ENCODE measurements at places on chromosomes 1 and 21. TPM values are rescaled to one million over a fixed set of nuclear protein-coding genes. Genes with fewer than 3 reads are reported as not detected.

The LCE2B gene
- not detected for total RNA-seq

The METTL13 gene
- total RNA-seq, result 26.5 TPM

The OR2L3 gene
- total RNA-seq, result not detected

The HP1BP3 gene
- total RNA-seq, result 228 TPM

DNA sequence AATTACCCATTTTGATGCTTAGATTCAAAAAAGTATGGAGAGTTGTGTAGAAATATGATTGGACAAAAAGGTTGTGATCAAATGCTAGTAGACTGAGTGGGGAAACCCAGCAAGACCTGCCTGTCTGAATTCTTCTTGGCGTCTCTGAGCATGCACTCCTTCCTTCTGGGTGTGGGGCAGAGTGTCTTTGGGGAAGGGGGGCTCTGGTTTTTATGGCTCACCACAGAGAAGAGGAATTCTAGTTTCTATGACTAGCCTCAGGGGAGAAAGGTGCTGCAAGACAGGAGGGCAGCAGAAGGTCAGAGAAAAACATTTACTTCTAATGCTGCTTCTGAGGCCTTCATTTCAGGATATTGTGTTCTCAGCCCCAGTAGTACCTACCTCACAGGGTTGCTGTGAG lies 33.9 kb upstream of the PIGC start:
- DNase-seq, result no peak

DNA sequence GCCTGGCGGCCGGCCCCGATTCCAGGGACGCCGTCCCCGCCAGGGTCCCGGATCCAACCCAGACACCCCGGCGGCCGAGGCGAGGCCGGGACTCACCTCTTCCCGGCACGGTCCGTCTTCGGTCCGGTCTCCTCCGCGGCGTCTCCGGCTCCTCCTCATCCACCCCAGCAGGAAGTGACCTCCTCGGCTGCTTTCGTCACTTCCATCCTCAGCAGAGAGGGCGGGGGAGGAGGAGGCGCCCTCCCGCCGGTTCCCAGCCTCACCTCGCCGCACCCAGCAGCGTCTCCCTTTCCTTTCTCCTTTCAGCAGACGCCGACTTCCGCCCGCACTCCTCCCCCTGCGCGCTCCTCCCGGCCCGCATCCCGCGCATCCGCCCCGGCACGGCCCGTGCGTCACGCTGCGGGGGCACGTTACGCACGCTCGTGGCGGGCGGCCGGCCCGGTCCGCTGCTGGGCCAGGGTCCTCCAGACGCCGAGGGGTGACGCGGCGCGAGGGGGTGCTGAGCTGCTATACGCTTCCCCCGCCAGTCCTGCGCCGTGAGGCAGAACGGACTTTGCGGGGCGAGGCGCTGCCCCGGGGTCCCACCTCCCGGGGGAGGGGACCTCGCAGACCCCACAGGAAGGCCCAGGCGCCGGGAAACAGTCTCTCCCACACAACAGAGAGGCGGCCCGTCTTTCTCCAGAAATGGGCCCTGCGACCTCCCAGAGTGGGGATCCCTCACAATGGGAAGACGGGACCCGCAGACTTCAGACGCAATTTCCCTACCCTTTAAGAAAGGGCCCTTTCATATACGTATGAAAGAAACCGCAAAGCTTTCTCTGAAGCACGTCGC lies at the start of gene ETV3:
ETV3 (minus strand) TSS at position 176 of the 832 bp plus-strand sequence. CDS start 2,043 bp downstream, outside the sequence.
- peak; percentile 91 for DNase-seq

DNA sequence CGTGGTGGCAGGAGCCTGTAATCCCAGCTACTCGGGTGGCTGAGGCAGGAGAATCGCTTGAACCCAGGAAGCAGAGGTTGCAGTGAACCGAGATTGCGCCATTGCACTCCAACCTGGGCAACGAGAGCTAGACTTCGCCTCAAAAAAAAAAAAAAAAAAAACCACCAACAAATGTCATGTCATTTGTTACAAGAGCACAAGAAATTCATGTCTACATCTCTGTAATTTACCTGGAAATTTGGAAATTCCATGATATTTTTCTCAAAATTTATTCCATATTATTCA lies 16.5 kb upstream of the VPS45 start:
- DNase-seq, result no peak

DNA sequence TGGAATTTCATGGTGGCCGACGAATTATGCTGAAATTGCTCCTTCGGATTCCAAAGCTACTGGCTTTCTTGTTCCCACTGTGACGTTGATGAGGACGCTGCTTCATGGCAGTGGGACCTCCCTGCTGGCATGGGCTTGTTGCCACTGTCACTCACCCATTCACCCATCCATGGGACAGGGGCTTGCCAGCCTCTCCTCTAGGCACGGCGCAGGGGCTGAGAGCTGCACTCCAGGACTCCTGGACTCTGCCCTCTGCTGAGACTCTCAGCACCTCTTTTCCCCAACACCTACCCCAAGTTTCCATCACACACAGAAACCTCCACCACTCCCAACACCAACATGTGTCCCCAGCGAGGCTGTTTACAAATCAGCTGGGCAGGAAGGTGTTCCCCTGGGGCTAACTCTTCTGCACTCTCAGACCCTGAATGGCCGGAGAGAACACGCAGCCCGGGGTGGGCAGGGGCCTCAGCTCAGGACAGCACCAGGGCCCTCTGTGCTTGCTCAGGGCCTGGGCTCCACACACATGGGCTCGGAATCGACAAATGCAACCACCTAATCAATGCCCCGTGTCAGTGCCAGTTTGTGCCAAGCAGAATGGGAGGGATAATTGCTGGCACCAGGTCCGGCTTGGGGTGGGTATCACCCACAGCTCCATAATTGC lies 3.1 kb downstream of the ITGB2 start:
- no peak for DNase-seq

- DNase-seq, result no peak
Observed at GRCh38 chr1:107081102-107081501, 24.6 kb downstream of the PRMT6 start.

DNA sequence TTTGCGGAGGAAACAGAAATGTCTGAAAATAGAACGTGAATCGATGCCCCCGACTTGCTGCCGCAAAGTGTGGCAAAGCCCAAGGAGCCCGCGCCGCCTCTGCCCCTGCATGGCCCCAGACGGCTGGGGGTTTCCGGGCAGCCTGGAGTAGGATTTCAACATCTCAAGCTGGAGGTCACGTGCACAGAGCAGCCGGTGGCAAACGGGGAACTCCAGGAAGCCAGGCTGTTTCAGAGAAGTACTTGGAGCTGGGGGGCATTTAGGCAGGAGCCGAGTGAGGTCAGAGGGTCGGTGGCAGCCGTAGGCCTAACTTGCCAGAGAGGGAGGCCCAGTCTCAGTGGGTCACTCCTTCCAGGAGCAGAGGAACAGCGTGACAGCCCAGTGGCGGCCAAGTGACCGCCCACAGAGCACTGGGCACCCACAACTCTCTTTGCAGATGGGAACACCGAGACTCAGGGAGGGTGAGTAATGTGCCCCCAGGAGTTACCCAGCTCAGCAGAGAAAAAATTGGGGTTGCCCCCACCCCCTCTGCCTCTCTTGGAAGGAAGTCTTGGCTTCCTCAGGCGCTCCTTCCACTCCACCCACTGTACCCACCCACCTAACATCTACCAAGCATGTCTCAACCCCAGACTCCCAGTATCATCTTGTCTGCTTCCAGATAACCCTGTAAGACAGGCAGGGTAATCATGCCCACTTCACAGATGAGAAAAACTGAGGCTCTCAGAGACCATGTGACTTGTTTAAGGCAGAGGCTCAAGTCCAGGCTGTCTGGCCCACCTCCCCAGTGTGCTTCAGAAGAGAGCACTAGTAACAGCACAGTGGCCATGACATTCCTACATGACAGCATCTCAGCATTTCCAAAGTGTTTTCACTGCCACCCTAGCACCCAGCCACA lies 179.4 kb downstream of the HIVEP3 start:
- DNase-seq, result peak; percentile 68

- DNase-seq, result no peak
Observed at GRCh38 chr21:46498335-46499050, 39.8 kb downstream of the DIP2A start.

DNA sequence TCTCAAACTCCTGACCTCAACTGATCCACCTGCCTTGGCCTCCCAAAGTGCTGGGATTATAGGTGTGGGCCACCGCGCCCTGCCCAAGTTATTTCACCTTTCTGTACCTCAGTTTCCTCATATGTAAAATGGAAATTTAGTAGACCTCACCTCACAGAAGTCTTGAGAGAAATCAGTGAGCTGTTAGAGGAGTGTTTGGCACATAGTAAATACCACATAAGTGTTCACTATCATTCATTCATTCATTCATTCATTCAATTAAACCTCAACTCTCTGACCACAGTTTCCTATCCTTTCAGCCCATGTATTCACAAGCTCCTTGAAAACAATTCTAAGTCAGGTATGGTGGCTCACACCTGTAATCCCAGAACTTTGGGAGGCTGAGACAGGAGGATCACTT lies 3.8 kb upstream of the FGR start:
- DNase-seq, result no peak

GRCh38 chr1:232372841-232373440 lies 257.0 kb downstream of the SIPA1L2 start:
- DNase-seq, result no peak

- DNase-seq, result no peak
Observed at GRCh38 chr21:31416465-31416864, 72.4 kb upstream of the TIAM1 start.

DNA sequence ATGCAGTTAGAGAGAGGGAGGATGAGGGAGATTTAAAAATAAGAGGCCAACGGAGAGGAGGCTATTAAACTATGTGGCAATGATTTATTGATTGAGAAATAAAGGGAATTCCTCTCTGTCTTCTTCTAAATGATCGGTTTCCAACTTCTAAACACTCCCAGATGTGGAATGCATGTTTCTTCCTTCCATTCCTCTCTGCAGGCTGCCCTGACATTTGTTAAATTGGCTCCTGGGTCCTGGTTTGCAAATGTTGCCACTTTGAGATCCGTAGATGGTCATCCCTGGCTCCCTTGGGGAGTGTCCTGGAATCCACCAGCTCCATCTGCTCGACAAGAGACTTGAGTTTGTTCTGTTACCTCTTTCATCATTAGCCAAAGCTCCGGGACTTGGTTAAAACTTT lies 10.3 kb upstream of the C1orf198 start:
- DNase-seq, result no peak

- no peak for DNase-seq
Observed at GRCh38 chr21:46151989-46152926, 3.1 kb downstream of the FTCD start.

- no peak for DNase-seq
Observed at GRCh38 chr1:217776693-217777092, 145.5 kb downstream of the SPATA17 start.

DNA sequence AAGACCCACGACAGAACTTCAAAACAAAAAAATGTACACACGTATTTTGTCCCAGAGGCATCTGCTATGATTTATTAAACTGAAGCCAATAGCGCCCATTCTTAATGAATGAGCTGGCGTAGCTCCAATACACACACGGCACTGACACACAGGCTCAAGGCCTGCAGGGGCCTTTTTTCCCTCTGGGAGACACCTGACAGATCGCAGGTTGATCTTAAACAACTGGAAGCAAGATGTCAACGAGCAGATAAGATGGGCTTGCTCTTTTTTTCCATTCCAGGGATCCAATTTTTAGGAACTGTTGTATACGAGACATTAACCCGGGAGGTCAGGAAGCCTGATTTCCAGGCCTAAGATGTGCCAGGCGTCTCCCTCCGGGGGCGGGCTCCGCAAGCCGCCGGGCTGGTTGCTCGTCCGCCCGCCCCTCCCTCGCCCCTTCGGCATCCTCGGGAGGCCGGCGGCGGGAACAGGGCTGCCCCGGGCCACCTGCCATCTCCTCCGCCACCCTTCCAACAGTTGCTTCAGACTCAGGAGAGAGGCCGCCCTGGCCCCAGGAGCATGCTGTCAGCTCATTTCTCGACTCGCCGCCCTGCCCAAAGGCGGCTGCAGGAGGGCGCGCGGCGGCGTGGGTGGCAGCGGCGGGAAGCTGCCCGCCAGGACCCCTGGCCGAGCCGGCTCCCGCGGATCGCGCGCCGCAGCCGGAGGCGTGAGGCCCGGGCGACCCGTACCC lies 735 bp downstream of the TTC13 start:
- no peak for DNase-seq

- DNase-seq, result no peak
Observed at GRCh38 chr1:55623311-55623710, 408.1 kb upstream of the USP24 start.

DNA sequence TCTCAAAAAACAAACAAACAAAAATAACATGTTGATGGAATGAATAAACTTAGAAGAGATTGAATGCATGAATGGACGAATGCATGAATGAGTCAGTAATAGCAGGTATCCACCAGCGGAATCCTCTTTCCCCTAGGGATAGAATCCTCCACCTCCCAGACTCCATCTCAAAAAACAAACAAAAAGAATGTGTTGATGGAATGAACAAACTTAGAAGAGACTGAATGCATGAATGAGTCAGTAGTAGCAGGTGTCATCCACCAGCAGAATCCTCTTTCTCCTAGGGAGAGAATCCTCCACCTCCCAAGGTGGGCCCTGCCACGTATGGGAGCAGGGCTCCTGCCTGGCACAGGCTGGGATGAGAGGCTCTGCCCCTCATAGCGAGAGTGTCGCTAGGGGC lies 26.8 kb upstream of the RNF19B start:
- DNase-seq, result no peak

All from endothelial cell of umbilical vein (primary cell).